ENCODE measurements at places on chromosomes 13 and 19.

DNA sequence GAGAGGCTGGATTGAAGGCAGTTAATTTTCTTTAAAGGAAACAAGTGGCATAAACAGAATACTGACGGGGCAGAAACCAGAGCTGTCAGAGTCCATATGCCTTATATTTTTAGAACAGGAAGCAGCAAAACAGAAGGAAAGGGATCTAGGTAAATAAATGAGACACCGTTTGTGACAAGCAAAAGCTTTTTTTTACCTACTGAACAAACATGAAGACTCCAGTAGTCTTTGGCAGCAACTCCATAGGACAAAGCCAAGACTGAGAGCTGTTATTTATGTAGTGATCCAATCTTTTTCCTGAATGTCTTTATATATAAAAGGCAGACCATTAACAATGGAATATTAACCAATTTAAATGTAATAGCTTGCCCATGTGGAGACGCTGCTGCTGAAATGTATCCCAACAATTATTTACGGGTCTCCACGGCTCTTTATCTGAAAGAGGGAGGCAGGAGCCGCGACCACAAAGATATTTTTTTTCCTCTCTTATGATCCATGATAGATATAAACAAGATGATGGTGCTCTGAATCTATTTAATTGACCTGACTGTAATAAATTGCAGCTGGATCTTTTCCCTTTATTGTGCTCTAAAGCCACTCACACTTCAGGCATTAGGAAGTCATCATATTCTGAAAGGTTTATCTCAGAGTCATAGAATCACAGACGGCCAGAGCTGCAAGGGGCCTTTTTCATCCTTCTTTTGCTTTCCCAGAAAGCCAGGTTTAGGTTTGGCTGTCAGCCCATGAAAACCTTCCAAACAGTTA, 687.8 kb downstream of the EFNB2 start:
- no peak for DNase-seq

- no peak for DNase-seq
Measured at GRCh38 chr13:95226932-95227695, 74.1 kb downstream of the ABCC4 start.

- no peak for DNase-seq
Measured at GRCh38 chr13:81987159-81987558, 1646.2 kb upstream of the SPRY2 start.

DNA sequence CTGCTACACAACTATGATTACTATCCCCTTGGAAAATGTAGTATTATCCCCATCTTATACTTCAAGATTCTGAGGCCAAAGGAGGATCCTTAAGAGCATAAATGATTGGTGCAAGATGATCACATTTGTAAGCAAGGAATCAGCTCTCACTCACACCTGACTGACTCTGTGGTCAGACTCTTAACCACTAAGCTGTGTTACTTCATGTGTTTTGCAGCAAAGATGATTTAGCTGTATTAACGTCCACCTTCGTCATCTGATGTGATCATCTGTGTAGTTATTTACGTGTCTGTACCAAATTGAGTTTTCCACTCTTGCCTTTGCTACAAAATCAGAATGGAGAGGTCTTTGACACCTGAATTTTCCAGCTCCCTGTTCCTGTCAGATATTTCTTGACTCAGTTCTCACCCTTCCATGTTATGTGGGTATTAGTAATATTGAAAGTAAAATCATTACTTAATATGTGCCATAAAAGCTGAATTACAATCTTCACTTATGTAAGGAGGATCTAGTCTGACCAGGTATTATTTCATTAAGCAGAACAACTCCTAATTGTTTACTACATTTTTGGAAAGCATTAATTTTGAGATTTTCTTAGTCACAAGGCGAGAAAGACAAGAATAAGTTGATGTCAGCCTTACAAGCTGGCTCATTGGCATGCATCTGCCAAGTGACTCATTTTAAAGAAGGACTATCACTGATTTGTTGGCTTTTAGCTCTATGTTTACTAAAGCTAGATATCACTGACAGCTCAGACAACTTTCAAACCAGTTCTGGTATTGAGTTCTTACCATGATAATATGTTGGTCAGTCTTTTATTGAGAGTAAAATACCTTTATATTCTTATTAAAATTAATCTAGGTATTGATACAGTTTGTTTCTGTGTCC, 1279.8 kb upstream of the PCDH9 start:
- DNase-seq, result no peak

- DNase-seq, result no peak
Measured at GRCh38 chr13:95512957-95513356, 39.6 kb upstream of the CLDN10 start.

DNA sequence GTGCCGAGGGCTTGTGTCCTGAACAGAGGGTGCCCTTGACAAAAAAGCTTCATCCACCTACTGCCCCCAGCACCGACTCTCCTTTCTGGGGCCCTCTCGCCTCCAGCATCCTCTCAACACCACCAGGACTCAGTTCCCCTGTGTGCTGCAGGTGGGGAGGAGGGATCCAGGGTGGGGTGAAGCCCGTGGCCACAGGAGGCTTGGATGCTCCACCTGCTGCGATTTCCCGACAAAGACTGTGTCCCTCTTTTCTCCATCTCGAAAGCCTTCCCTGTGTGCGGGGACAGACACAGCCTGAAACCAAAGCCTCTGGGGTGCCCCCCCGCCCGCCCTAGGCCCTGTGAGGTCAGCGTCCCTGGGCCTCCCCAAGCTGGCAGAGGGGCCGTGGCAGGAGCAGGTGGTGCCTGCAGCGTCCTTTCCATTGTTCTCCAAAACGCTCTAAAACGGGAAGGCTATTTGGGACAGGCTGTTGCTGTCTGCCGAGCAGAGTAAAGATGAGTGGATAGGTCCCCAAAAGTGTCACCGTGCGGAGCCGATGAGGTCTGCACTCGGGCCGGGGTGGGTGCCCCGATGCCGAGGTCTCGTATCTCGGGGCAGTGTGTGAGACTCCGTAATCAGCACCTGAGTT, 185.7 kb downstream of the PTPRS start:
- no peak for DNase-seq

- no peak for DNase-seq
Measured at GRCh38 chr19:33746159-33746558, 50.5 kb upstream of the KCTD15 start.

GRCh38 chr19:35120492-35120891, 4.9 kb downstream of the FXYD3 start:
- DNase-seq, result peak; percentile 11

DNA sequence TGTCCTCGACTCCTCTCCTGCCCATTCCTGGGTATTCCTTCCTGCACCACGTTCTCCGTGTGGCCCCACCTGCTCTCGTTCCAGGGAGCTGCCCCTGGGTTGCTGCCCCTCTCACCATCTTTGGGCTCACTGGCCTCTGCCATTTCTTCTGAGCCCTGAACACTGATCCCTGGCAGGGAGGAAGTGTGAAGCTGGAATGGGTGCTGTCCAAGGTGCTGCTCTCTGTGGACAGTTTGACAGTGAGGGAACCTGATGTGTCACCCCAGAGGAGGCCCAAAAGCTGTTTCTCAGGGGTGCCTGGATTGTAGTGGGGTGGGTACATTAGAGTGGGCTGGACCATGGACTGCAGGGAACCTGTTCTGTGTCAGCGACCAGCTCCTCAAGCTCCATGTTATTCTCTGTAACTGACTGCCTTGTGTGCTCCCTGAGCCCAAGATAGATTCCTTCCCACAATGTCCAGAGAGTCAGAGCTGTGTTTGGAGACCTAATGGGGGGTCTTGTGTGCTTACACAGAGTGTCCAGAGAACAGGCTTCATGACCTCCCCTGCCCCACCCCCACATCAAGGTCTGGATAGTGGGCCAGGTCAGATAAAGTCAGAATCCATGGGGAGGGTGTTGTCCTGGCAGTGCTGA, 7.2 kb upstream of the CEACAM8 start:
- no peak for DNase-seq

- no peak for DNase-seq
Measured at GRCh38 chr13:19991531-19991930, 33.0 kb downstream of the ZMYM2 start.

- DNase-seq, result no peak
Measured at GRCh38 chr13:83577183-83577582, 305.1 kb downstream of the SLITRK1 start.

- DNase-seq, result peak; percentile 25
Measured at GRCh38 chr19:35790981-35791813, 15.8 kb downstream of the ARHGAP33 start.

DNA sequence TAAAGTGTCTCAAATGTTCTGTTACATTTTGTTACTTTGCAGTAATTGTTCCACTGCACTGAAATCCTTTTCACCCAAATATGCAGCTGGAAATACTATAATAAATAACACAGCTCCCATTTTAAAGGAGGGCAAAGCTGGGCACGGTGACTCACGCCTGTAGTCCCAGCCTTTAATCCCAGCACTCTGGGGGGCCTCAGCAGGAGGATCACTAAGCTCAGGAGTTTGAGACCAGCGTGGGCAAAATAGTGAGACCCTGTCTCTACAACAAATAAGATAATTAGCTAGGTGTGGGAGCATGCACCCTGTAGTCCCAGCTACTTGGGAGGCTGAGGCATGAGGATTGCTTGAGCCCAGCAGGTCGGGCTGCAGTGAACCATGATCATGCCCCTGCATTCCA, 7.5 kb upstream of the UBAC2 start:
- DNase-seq, result no peak

DNA sequence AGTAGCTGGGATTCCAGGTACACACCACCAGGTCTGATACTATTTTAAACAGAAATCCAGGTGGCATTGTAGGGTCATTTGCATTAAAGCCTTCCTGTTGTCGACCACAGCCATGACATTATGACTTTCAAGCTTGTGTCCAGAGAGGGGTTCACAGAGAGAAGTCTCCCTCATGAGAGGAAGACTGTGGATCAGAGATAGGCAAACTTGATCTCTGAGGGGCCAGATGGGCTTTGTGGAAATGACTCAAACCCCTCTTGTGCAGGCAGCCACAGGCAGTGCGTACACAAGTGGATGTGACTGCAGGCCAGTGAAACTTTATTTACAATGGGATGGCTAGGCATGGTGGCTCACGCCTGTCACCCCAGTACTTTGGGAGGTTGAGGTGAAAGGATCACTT, 27.8 kb upstream of the F2RL3 start:
- no peak for DNase-seq

DNA sequence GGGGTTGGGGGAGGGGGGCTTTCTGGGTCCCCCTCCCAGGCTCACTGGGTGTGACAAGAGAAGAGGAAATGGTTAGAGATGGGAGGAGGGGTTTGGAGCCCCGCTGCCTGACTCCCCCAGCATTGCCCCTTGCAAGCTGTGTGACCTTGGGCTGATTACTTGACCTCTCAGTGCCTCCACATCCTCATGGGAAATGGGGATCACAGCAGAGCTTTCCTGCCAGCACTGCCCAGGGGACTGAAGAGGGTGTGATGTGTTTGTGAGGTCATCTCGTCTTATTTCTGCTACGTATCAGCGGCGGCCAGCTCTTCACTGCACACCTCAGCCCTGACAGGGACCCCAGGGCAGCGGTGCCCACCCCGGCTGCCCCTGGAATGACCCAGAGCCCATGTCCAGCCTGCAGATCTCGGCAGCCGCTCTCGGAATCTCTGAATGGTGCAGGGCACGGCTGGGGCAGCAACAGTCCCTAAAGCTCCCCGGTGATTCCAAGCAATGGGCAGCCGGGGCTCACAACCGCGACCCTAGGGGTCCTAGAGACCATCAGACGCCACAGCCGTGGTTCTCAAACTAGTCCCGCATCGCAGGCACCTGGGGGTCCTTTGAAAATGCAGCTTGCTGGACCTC, 8.4 kb downstream of the PNMA8B start:
- DNase-seq, result no peak

DNA sequence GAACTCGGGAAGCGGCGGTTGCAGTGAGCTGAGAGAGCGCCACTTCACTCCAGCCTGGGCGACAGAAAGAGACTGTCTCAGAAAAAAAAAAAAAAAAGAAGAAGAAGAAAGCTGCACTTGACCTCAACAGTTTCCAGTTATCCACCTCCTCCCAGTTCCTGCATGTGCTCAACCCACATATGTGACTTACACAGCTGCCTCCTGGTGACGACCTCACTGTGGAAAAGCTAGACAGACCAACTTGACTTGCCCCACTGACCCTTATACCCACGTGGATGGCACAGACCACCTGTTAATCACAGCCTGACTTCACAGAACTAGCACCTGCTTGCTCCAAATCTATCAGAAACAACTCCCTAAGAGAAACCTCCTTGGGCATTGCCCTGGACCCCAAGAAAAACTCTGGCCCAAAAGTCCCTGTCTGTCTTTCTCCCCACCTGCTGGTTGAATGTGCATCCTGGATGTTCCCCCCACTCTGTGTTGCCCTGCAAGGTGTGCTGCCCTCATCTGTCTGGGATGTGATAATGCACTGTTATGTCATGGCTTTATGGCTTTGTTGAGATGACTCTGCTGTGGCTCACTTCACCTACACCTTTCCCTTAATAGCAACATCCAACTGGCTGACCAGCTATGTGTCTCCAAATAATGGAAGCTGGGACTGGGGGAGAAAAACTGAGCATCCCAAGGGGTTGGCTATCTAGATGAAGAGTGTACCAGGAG, 2.8 kb downstream of the ZNF20 start:
- DNase-seq, result no peak

DNA sequence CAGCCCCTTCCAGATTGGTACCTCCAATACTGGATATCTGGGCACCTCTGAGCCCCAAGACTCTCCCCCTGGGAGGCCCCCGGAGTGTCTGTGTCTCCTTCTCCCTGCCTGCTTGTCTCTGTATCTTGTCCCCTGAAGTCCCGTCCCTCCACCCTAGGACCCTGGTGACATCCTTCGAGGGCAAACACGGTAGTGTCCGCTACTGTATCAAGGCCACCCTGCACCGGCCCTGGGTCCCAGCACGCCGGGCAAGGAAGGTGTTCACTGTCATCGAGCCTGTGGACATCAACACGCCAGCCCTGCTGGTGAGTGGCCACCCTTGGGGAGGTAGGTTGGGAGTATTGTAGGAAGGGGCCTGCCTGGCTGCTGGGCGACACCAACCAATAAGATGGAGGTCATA, 844 bp downstream of the ARRDC2 start:
- DNase-seq, result no peak

DNA sequence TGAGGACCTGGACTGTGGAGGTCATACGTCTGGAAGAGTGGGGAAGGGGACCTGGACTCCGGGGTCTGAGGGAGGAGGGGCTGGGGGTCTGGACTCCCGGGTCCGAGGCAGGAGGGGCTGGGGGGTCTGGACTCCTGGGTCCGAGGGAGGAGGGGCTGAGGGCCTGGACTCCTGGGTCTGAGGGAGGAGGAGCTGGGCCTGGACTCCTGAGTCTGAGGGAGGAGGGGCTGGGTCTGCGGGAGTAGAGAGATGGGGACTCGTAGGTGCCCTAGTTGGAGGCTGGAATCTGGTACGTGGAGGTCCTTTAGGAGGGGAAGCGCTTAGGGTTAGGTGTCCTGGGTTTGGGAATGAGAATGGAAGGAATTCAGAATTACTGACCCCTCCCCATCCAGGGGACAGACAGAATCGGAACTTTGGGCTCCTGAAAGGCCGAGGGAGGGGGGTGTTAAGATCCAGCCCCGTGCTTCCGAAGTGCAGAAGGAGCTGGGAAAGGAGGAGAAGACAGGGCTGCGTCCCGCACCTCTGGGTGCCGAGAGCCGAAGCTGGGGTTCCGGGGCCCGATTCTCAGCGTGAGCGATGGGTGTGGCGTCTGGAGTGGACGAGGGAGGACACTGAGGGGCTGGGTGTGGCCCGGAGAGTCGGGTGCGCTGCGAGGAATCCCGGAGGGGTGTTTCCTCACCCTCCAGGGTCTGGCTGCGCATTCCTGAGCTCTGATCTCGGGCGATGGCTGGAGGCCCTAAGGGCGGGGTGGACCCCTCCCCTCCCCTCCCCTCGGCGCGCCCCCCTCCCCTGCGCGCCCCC, 608 bp downstream of the MYADM start:
- no peak for DNase-seq
